NCI-H69 (cell line): ENCODE measurements at places on chromosomes 12 and 14.

DNA sequence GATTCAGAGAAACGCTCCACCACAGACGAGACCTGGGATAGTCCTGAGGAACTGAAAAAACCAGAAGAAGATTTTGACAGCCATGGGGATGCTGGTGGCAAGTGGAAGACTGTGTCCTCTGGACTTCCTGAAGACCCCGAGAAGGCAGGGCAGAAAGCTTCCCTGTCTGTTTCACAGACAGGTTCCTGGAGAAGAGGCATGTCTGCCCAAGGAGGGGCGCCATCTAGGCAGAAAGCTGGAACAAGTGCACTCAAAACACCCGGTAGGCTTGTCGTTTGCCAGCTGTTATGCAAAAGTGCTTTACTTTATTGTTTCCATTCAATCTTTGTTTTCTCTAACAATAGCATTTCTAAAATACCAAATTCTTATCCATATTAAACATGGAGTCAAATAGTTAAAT is 287.3 kb downstream of the NAV3 start:
- DNase-seq = peak; percentile 26

DNA sequence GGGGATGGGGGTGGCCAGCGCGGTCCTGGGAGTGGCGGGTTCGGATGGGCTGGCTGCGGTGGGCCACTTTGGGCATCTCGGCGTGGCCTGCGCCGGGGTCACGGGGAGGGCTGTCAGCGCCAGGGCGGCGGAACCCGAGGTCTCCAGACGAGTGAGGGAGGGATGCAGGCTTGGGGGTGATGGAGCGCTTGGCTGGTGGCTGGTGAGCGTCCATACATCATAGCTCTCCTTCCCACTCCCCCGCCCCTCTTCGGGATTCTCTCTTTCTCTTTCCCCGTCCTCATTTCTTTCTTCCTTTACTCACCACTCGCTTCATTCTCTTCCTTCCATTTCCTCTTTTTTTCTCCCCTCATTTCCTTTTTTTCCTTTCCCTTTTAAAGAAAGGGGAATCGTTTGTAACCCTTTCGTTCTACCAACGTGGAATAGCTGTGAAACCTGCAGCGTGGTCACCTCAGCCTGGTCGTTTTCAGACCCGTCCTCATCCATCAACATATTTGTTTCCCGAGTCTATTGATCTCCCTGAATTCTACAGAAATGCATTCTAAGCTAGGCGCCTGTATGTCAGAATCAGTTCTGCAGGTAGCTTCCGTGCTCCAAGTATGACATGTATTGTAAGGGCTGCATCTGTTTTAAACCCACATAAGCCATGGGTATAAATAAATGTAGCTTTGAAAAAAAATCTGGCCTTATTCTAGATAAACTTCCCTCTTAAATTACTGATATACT is 260.3 kb upstream of the E2F7 start:
- peak; percentile 42 for DNase-seq

DNA sequence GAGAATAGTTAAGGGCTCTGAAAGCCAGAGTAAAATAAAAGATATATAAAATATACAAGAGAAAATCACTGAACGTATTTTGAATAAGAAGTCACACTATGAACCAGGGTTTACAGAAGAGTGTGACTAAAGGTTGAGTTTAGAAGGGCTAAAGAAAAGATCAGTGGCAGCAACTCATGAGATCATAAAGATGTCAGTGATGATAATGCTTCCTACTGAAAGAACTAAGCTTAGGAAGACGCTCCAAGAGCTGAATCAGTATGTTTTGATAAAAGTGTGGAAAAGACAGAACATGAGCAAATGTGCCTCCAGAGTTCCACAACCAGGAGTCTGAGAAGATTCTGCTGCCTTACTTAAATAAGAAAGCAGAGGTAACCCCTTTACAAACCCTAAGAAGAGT is 74.6 kb downstream of the KITLG start:
- no peak for DNase-seq

DNA sequence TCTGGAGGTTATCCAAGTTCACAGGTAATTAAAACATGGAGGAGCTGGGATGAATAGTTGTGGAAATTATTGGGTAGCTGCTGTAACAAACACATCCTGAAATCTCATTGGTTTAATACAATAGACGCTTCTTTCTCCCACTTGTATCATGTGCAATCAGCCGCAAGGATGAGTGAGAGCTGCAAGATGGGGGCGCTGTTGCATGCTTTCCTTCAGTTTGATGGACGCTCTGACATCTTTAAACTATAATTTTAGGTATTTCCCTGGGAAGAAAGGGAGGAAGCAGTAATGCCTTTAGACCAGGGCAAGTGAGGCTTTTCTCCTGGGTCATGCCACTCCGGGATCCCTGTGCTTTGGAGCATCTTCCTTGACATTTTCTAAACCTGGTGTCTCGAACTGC is 178.7 kb downstream of the PAWR start:
- DNase-seq = peak; percentile 26

- peak; percentile 19 for DNase-seq
These were observed 83.2 kb downstream of the BCL11B start for GRCh38 chr14:99188731-99189191.

DNA sequence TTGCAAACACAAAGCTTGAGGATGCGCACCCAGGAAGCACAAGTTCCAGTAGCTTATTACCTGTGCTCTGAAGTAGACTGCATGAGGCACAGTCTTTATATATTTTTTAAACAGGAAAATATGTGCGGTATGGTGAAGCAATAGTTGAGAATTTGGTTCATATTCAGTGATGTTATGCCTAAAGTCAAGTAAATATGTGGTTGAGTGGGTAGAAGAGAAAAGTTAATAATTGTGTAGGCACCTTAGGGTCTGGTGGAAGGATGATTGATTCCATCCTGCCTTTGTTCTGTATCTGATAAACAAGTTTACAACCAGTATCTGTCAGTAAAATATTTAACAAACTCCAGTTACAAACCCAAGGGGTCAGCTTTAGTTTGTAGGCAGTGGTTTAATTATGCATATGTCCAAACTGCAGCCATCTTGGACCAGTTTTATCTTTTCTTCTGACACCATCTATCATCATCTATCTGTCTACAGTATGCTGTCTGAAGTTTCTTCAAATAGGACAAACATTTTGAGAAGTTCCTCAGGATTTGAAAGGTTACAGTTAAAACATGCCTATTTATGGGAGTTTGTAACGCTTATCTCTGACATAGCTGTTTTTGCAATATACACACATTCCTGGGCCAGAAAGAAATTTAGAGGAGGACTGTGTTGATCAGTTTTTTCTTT is 10.8 kb downstream of the SINHCAF start:
- DNase-seq = no peak

DNA sequence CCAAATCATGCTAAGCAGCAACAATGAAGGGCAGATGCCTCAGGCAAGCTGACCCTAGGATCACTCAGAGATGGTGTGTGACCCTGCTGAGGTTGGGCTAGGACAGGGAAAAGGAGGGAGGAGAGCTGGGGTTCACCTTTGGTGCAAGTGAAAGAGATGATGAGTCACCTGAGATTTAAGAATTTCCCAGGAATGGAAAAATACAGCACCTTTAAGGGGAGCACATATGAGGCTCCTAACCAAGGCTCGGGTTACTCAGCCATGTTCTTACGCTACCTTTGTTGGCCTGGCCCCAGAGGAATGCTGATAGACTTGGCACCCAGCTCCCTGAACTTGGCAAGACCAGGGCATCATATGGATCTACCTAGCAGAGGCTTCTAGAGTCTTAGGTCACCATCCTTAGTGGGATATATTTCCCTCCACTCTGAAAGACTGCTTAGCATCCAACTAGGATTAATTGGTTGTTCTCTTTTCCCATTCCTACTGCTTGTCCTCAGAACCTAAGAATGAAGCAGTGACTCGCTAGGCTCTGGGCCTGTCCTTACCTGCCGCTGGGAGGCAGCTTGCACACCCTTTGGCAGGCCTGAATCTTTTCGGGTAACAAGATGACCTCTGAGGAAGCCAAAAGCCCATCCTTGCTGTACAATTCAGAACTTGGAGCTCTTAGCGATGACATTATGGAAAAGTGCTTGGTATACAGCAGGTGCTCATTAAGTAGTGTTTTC is 4.0 kb upstream of the NAA25 start:
- DNase-seq = peak; percentile 23

DNA sequence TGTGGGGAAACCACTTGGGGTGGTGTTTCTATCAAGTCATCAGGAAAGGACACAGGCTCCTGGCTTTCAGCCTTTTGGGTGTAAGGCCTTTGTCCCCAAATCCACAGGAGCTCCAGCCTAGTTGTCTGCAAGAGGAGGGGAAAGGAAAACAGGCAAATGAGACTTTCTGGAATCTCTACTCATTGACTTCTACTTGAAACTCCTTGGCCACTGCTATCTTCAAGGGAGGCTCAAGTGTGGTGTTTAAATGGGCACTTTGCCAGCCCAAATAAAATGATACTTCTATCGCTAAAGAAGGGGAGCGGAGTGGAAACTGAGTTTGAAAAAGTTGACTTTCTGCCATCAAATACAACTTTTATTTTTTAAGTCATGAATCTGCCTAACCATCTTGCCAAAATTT is 445.9 kb upstream of the RGS6 start:
- DNase-seq = peak; percentile 23

DNA sequence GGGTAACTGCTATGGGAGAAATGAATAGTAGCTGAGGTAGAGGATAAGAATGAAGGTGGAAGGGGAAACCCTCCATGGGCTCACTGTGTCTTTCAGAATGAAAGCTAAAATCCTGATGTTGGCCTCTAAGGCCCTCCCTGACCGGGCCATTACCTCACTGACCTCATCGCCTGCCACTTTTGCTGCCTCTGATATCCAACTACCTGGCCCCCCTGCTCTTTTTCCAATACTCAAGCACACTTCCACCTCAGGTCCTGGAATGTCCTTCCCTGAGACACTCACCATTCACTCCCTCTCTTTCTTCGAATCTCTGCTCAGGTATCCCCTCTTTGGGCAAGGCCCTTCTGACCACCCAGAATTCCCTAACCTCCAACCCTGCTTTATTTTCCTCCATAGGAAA is 1.4 kb upstream of the BATF start:
- DNase-seq = no peak

DNA sequence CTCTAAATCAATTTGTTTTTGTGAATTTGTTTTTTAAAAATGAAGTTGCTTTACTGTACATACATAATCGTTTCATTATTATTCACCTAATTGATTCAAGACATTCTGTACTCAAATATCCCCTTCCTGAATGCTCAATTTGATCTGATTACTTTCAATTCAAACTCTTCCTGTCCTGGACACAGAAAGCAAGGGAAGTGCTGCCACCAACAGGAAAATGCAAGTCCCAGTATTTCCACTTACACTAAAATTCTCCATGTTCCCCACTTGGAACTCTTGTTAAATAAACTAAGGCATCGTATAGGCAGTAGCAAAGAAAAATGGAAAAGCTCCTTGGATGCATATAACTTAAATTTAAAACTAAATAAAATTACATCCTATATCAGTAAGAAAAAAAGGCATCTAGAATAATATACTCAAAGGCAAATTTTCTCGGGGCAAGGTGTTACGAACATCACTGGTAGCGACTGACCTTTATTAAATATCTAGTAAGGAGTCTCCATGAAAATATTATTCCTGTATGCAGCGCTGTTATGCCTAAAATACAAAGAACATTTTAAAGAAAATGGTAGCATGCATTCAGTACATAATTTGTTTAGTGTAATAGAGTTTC is 72.0 kb upstream of the DBX2 start:
- peak; percentile 68 for DNase-seq

- DNase-seq = peak; percentile 97
These were observed 56.3 kb downstream of the FGD4 start for GRCh38 chr12:32455607-32456071.

GRCh38 chr12:105706321-105706972 is 376.0 kb downstream of the C12orf75 start:
- DNase-seq = peak; percentile 65

- DNase-seq = peak; percentile 6
These were observed 5.8 kb downstream of the MON2 start for GRCh38 chr12:62472472-62472871.

GRCh38 chr14:20970983-20971704 is 15.9 kb downstream of the RNASE2 start:
- peak; percentile 84 for DNase-seq

- DNase-seq = no peak
These were observed at the start of gene SLC10A1 for GRCh38 chr14:69796797-69797500. TSS of gene SLC10A1 (minus strand) at chr14:69797241. CDS start at chr14:69797155, 86 bp downstream.

DNA sequence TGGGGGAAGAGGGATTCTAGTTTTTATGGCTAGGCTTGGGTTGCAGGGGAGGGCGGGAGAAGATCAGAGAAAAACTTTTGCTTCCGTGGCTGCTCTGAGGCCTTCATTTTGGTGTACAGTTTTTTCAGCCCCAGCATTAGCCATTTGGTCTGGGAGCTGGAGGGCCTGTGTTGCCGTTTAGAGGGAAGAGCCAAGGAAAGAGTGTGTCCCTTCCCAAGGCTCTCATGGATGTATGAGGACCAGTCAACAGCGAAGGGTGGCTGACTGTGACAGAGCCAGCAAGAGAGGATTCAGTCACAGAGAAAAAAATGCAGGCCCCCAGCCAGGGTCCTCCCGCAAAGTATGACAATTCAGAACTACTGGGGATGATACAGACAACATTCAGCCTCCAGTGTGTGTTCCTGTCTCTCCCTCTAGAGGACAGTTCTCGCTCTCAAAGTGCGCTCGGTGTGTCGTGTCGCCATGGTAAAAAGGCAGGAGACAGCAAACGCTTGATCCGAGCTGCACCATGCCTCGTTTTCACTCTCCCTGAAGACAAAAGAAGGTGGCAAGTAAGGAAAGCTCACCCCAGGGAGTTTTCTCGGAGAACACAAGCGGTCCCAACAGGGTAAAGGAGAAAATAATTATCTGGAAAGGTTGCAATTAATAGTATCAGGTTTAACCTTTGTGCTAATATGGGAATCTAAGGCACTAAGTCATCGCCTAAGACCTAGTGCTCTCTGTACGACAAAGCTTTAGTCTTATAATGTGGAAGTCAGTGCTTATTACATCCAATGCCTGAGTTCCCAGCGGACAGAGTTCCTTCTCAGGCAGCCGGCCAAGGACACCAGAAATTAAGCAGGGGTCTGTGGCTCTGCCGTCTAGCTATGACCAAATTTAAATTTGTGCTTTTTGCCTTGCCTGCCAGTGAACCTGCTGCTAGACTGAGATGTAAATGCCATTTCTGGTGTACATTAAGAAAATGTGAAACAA is 157.3 kb upstream of the PLXNC1 start:
- peak; percentile 17 for DNase-seq

DNA sequence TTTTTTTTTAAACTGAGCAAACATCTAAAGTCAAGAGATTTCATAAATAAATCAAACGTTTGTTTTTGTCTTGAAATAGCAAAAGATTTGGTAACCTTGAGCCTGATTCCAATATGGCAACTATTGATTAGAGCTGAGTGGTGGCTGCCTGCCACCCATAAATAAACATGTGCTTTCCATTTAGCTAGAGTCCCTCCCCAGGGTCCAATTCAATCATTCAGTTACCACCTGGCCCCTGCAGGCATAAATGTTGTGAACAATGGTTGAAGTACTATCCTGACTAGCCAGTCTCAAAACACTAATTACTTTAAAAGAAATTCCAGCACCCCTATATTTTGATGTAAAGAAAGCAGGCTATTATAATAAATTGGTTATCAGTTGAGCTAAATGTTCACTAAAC is 129.7 kb upstream of the GRIP1 start:
- DNase-seq = peak; percentile 92

GRCh38 chr12:126874427-126875026 is 1392.4 kb upstream of the TMEM132C start:
- peak; percentile 21 for DNase-seq

GRCh38 chr12:107468182-107468581 is 217.4 kb upstream of the PWP1 start:
- DNase-seq = peak; percentile 63
